ENCODE measurements at places on chromosomes 7 and 10. TPM values are rescaled to one million over a fixed set of nuclear protein-coding genes. Genes with fewer than 3 reads are reported as not detected.

The NME8 gene
- not detected for total RNA-seq

The CALHM3 gene
- total RNA-seq: 0.10 TPM

The IQUB gene
- 0.13 TPM for total RNA-seq

The HOXA1 gene
- total RNA-seq: 0.15 TPM

The NPY gene
- total RNA-seq: not detected

The PYROXD2 gene
- total RNA-seq: 1.3 TPM

The METTL27 gene
- not detected for total RNA-seq

The NKX1-2 gene
- total RNA-seq: not detected

The CPA5 gene
- total RNA-seq: 2.1 TPM

The AIMP2 gene
- 77.0 TPM for total RNA-seq

The ADGRA1 gene
- total RNA-seq: not detected

The TYW1B gene
- total RNA-seq: 4.8 TPM

The CADPS2 gene
- total RNA-seq: not detected

The FOXI2 gene
- total RNA-seq: not detected

The GHRHR gene
- total RNA-seq: not detected

The BEND7 gene
- not detected for total RNA-seq

The MYH16 gene
- total RNA-seq: not detected

The CHPF2 gene
- 35.0 TPM for total RNA-seq

The THSD7A gene
- not detected for total RNA-seq

The STARD3NL gene
- 48.1 TPM for total RNA-seq

The HMX2 gene
- total RNA-seq: not detected

The SPDYE11 gene
- not detected for total RNA-seq

The A1CF gene
- total RNA-seq: not detected

The PCLO gene
- total RNA-seq: not detected

The ANLN gene
- 40.3 TPM for total RNA-seq

The C10orf71 gene
- not detected for total RNA-seq

The TUBGCP2 gene
- 59.3 TPM for total RNA-seq

The ATOH7 gene
- not detected for total RNA-seq

The GAD2 gene
- not detected for total RNA-seq

The MEOX2 gene
- total RNA-seq: not detected

The DOCK1 gene
- total RNA-seq: 0.31 TPM

The NT5C3A gene
- total RNA-seq: 28.1 TPM

The TRIM73 gene
- 2.6 TPM for total RNA-seq

The PDIA4 gene
- total RNA-seq: 99.4 TPM

The DRGX gene
- total RNA-seq: not detected

The SLC13A4 gene
- total RNA-seq: not detected

The MAP3K8 gene
- 36.4 TPM for total RNA-seq

The DGKI gene
- total RNA-seq: 2.0 TPM

The EBLN1 gene
- not detected for total RNA-seq

The TLX1 gene
- not detected for total RNA-seq

The IGF2BP3 gene
- total RNA-seq: 0.04 TPM

The MKX gene
- 0.30 TPM for total RNA-seq

The ZC3HAV1L gene
- total RNA-seq: 24.9 TPM

The SLC26A5 gene
- not detected for total RNA-seq

The MMD2 gene
- total RNA-seq: not detected
